ENCODE measurements at places on chromosomes 11 and 22.
A peak's percentile ranks its signal among the peaks of the same experiment; 100 is the strongest.

- no peak for DNase-seq
Measured at GRCh38 chr11:19714022-19714386, 1.4 kb downstream of the NAV2 start.

DNA sequence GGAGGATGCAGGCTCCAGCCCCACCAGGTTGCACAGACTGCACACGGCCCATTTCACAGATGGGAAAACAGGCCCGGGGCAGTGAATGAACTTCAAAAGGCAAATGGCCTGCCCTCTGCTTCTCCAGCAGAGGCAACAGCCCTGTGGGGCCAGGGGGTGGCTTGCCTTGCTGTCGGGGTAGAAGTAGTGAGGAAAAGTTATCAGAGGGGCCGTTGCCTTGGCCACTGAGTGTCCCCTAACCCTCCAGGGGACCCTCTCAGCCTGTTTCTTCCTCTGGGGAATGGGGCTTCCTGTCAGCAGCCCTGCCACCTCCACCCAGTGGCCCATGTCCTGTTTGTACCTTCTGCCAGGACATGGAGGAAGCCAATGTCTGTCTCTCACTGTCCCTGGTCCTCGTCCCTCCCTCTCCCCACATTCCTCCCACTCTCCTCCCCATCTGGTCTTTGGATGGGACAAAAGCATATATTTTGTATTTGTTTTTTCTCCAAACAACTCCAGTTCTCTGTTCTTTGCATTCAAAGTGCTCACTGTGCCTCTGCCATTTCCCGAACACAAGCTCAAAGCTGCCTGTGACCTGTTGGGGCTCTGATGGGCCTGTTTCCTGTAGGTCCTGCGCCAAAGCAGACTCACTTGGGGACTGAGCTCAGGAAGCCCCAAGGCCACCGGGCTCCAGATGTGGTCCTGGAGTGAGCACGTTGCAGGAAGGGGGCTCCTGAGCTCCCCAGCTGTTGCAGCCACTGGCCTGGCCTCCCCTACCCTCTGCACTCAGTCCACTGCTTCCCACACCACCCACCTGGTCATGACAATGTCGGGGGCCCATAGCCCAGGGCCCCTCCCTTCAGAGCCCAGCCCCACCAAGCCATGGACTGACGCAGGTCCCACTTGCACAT is 9.5 kb downstream of the MAP4K2 start:
- DNase-seq, result no peak

DNA sequence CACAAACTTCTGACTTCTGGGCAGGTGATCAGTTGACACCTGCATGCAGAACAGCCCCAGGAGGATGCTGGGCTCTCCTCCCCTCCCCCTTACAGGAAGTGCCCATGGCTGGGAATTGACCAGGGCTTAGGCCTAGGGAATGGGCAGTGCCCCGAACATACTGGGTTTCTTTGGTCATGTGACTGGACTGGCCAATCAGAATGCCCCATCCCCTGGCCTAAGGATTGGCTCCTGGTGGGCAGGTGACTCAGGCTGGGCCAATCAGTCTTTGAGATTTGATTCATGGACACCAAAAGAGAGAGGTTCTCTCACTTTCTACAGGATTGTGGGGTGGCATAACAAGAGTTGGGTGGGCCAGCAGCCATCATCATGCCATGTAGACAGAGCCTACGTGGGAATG is 37.1 kb downstream of the MCM5 start:
- no peak for DNase-seq

GRCh38 chr22:23742505-23743264 is 8.2 kb downstream of the ZNF70 start:
- no peak for DNase-seq

DNA sequence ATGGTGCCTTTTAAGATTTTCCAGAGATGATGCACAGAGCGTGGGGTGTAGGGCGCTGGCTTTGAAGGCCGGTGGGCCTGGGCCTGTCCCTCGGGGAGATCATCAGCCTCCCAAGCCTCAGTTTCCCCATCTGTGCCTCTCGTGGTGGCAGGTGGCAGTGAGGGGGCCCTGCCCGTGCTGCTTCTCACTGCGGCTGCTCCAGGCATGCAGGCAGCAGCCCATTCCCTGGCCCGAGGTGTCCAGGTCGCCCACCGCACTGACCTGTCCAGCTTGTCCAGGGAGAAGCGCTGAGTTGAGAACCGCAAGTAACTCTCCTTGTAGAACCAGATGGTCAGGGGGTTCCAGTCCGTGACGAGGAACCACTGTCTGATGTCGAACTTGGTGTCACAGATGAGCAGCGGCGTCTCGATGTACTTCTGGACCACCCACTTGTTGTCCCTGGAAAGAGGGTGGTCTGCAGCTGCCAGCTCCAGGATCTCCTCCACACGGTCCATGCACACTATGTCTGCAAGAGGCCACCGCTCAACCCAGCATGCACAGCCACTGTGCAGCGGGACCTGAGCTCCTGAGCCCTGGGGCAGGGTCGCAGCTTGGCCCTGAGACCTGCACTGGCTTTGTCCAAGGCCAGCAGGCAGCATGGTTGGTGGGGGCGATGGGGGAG is 20.5 kb upstream of the IL17REL start:
- DNase-seq, result peak; percentile 44

- no peak for DNase-seq
Measured at GRCh38 chr11:31558001-31558400, 48.4 kb downstream of the ELP4 start.

DNA sequence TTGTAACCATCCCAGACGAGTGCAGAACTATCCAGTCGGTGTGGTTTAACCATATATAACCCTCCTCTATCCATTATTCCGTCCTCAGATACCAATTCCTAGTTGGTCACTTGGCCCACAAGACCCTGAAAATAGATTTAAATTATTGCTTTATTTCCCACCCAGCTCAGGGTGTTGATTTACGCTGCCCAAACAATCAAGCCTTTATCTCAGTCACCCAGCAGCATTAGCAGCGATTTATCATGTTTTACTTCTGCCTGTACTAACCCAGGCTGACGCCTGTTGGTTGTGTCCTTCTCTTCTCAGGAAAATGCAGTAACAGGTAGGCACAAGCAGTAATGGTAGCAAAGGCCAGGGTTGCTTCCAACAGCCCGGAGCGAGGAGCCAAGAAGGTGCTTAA is 81.2 kb downstream of the DSCAML1 start:
- no peak for DNase-seq
